ENCODE measurements at places on chromosomes 1 and 21. TPM values are rescaled to one million over a fixed set of nuclear protein-coding genes. Genes with fewer than 3 reads are reported as not detected.
A peak's percentile ranks its signal among the peaks of the same experiment; 100 is the strongest.

DNA sequence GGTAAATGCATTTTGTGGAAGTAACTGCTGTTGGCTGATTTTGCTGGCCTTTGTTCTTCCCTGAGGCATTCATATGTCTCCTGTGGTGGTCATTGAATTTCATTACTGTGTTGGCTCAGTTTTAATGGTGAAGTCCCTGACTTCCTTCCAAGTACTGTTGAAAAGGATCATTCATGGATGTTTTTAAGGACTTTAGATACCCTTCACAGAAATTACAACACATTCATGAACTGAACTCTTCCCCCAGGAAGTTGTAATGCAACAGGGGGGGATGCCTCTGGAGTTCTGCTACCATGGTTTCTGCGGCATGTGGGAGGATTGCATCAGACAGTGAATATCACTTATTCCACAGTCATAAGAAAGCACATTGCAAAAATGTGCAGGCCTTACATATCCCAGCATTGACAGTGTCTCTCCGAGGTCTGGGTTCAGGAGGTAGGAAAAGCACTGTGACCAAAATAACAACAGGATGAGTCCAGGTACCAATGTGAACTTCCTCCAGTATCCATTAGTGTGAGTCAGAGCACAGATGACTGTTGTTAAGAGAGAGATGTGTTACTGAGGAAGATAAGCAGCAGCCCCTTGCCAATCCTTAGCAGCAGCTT lies 2.1 kb upstream of the RAB3GAP2 start:
- no peak for DNase-seq

- no peak for DNase-seq
These were observed 77.6 kb upstream of the IFFO2 start for GRCh38 chr1:19033926-19034680.

DNA sequence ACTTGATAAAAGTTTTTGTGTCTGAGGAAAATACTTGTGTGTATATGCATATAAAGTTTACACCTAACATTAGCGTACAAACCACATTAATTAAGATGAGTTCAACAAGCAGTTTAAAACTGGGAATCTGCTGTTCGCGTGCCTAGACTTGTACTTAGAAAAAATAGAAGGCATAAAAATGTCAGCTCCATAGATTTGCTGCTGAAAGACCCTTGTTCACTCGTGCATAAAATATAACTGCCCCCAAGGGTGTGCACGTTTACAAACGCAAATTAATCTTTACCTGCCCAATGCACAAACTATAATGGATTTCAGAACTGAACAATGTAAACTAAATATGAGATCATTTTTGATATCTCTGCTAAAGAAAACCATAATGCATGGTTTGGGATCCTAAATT lies 392.3 kb upstream of the ADGRL2 start:
- no peak for DNase-seq

Gene NHLH1
- 0.08 TPM for polyA plus RNA-seq

- DNase-seq: no peak
These were observed 49.3 kb downstream of the KCNAB2 start for GRCh38 chr1:6094801-6095505.

DNA sequence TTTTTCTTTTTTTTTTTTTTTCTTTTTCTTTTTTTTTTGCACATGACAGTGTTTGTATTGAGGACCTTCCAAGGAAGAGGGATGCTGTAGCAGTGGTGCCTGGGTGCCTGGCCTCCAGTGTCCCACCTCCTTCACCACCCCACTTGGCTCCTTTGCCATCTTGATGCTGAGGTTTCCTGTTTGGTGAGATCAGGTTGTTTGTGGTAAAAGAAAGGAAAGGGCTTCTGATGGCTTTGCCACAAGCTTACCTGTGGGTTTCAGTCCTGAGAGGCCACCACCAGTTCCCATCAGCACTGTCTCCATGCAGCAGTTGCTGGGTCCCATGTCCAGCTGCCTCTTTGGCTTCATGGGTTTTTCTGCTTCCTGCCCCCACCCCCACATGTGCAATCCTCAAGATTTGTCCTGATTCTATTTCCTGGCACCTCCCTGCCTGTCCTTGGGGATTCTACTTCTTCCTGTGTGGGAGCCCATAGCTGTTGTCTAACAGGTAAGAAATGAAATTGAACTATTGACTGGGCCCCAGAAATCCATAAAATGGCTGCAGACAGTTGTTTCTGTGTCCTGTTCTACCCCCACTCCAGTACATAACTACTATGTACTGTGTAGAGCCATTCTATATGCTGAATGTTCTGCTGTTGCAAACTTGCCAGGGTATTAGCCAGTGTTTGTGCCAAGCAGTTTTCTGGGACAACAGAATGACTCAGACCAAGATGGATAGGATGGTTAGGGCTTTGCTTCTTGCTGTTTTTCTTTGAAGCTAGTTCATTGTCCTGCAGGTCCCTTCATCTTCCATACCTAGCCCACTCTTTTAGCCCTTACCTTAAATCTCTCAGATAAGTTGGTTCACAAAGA lies 4.2 kb upstream of the CCDC28B start:
- no peak for DNase-seq

- DNase-seq: no peak
These were observed 47.0 kb downstream of the IGSF21 start for GRCh38 chr1:18154430-18155194.

GRCh38 chr1:151827853-151828252 lies 3.7 kb downstream of the RORC start:
- no peak for DNase-seq

Gene FBXO2
- 1.2 TPM for polyA plus RNA-seq

Gene SPRR4
- not detected for polyA plus RNA-seq

DNA sequence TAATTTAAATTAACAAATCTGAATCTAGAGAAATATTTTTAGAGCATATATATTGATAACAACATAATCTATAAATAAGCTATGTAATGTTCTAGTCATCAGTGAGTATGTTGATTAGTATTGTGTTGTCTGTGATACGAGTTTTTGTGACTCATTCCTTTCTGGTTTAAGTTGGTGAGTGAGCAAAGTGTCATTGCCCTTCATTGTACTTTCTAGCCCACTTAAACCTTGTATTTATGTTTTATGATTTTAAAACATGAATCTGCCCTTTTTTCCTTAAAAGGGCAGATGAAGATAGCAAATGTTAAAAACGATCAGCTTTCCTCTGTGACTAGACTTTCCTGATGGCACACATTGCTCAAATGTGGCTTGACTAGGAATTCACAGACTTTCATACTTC lies 38.5 kb downstream of the MACO1 start:
- no peak for DNase-seq

Gene ITLN1
- 1.0 TPM for polyA plus RNA-seq

GRCh38 chr1:209803568-209803967 lies 2.4 kb downstream of the IRF6 start:
- no peak for DNase-seq

Gene SYNC
- 1.3 TPM for polyA plus RNA-seq

GRCh38 chr1:100627936-100628335 lies 90.0 kb downstream of the GPR88 start:
- DNase-seq: no peak

Gene PROK1
- 0.08 TPM for polyA plus RNA-seq

DNA sequence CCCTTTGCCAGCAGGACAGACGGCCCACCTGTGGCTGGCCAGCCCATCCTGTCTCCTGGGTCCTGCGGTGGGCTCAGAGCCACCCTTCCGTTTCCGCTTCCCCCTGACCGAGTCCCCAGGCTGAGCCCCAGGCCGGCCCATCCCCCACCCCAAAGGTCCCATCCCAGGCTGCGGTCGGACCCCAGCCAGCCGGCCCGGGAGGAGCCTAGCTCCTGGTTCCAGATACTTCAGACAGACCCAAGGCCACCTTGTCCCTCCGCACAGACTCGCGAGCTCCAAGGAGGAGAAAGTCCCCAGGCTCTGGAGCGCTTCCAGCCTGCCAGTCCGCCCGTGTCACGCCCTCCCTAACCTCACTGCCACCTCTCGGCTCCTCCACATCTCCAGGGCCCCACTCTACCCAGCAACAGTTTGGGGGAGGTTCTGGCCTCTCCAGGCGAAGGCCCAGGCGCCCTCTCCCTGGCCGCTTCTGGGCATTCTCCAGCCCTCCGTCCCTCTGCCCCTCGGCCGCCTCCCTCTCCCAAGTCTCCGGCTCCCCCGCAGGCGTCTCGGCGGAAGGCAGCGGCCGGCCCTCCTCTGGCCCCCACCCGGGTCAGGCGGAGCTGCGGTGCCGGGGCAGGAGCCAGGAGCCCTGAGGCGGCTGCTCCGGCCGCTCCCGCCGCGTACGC lies 835 bp downstream of the LRRN2 start:
- DNase-seq: no peak

- no peak for DNase-seq
These were observed 749 bp downstream of the PCBP3 start for GRCh38 chr21:45644041-45644906.

Gene AP4B1
- 27.7 TPM for polyA plus RNA-seq

DNA sequence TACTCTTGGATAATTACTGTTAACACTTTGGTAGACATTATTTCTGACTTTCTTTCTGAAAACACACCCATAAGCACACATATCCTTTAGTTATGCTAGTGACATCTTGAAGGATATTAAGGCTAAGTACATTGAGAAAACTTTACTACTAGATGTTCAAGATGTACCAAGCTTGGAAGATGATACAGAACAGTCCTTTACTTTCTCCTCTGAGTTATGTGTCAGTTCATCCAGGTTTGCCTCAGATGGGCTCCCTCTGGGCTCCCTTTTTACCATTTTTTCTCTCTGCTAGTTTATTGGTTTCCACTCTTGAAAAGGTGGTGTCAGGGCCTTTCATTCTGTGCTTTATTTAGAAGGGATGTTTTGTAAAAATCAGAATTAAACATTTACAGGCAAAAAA lies 172.3 kb downstream of the S1PR1 start:
- DNase-seq: no peak

DNA sequence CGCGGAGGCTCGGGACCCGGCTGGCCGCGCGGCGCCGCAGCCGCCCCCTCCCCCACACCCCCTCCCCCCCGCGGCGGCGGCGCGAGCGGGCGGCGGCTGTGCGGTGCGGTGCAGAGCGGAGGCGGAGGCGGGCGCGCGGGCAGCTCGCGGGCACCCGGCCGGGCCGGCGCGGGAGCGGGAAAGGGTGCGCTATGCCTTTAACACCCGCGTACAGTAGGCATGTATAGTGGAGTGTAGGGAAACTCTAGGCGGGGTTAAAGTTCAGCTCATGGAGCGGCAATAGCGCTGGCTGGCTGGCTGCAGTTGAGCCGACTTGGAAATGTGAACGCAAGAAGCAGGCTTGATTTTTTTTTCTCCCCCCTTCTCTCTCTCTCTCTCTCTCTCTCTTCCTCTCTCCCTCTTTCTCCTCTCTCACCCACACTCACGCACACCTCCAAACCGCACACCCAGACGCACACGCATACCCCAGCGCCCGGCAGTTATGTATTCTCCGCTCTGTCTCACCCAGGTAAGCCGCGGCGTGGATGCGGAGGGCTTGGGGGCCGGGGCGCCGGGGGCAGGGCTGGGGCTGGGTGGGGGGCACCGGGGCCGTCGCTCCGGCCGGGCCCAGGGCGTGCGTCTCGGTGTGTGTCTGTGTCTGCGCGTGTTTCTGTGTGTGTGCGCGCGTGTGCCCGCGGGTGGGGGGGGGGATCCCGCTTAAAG lies at the start of gene NFIA:
NFIA (plus strand) TSS at position 251 of the 702 bp plus-strand sequence.
- DNase-seq: no peak

- no peak for DNase-seq
These were observed 278.5 kb upstream of the C1orf174 start for GRCh38 chr1:4178501-4179113.

DNA sequence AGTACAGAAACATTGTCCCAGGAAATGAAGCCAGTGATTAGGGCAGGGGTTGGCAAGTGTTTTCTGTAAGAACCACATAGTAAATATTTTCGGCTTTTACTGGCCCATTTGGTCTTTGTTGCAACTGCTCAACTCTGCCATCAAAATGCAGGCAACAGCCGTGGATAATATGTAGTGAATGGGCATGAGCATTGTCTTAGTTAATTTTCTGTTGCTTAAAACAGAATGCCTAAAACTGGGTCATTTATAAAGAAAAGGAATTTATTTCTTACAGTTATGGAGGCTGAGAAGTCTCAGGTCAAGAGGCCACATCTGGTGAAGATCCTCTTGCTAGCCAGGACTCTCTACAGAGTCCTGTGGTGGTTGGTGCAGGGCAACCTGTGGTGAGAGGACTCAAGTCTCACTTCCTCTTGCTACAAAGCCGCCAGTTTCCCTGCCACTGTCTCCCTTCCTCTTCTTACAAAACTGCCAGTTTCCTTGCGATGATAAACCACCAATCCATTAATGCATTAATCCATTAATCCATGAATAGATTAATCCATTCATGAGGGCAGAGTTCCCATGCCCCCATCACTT lies 166.4 kb downstream of the PSMG1 start:
- DNase-seq: no peak

DNA sequence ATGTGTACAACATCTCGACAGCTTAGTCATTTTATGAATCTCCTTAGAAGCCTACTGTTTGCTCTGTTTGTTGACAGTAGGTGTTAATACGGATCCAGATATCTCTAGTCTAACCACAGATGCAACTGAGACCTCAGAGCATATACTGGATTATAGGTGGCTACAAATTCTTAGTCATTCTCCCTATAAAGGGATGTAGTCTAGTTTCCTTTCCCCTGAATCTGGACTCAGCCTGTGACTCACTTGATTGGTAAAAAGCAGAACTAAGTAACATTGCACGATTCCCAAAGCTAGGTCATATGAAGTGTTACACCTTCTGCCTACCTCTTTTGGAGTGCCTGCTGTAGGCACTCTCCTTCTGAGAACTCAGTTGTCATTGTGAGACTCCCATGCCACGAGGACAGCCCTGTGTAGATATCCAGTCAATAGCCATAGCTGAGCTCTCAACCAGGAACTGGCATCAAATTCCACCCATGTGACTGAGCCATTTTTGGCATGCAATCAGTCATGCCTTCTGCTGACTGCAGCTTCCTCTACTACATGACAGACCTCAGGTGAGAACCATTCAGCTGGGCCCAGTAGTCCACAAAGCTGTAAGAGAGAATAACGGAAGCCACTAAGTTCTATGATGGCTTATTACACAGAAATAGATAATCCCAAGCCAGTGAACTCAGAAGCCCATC lies 135.9 kb upstream of the CHRM3 start:
- DNase-seq: no peak

Gene HRNR
- polyA plus RNA-seq: 0.19 TPM

Gene FCN3
- 2.5 TPM for polyA plus RNA-seq

DNA sequence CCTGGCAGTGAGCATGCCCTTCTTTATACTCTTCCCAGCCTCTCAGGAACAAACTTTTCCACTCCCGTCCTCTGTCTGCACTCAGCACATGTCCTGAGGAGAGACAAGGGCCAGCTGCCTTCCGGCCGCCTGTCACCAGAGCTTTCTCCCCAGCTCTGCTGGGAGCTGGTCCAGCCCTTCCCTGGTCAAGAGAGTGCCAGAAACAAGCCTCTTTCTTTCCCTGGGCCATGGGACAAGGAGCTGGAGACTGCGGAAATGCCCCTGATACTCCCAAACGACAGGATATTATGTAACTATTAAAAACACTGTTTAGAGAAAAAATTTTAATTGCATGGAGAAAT lies 10.4 kb downstream of the LAMB3 start:
- DNase-seq: peak; percentile 71

- DNase-seq: no peak
These were observed 35.6 kb downstream of the MSTO1 start for GRCh38 chr1:155645648-155646047.

Gene HPCAL4
- polyA plus RNA-seq: 1.5 TPM

- no peak for DNase-seq
These were observed 62.8 kb downstream of the IRF2BP2 start for GRCh38 chr1:234546890-234547788.

- DNase-seq: no peak
These were observed 678 bp downstream of the LSM10 start for GRCh38 chr1:36397083-36397377.

GRCh38 chr1:45769261-45769932 lies 18.9 kb upstream of the IPP start:
- no peak for DNase-seq

Data from right renal cortex interstitium (tissue), 3 donors.